Type B pancreatic cell (in vitro differentiated cells): ENCODE measurements at places on chromosomes 11 and 22. TPM values are rescaled to one million over a fixed set of nuclear protein-coding genes. Genes with fewer than 3 reads are reported as not detected.

DNA sequence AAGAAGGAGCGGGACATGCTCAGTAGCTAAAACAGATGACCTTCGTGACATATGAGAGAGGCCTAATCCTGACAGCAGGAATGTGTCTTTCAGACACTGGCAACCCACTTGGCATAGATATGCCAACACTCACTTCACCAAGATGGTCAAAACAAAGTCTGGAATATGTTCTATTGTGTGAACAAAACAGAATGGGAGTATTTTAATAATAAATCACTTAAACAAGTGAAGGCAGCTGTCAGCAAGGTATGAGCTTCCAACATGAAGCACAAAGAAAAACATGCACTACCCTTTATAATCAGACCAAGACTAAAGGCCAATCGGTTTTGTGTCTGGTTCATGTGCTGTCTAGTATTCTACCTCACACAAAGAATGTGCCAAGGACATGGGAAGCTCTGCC lies 23.1 kb downstream of the CCDC34 start:
- H3K36me3 ChIP-seq, result peaks cover 11% of the 10 kb centered on the region
- H3K4me3 ChIP-seq, result no peak overlapping the region
- no peak overlapping the region for H3K27ac ChIP-seq
- no peaks in the 10 kb centered on the region for H3K27me3 ChIP-seq
- no peaks in the 10 kb centered on the region for H3K4me1 ChIP-seq
- DNase-seq, result no peak

DNA sequence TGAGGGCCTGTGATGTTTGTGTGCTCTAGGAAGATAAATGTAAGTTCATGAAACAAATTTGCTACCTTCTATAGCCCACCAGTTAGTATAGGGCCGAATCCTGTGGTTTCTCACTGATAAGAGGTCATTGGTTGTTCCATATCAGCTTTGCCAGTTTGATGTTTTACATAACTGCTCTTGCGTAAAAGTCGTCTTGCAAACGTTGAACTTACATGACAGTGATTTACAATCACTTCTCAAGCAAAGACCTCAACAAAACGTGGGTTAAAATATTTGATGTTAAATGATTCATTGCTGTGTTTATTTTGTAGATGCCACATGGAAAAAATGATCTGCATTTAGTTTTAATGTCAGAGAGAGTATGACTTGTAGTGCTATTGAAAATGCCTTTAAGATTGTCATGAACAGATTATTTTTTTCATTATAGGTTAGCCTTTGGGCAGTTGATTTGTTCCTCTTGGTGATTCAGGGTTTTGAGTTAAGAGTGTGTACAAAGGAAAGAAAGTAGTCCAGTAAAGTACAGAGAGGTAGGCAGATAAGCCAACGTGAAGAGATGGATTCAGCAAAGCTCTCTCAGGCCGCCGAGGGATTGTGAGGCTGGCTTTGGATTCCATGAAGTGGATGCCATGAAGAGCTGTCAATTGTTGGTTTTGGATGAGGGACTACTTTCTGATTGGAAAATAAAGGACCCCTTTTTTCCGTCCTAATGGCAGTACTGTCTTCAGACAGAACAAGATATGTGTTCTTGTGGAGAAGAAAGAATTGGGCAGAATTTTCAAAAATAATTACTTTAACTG lies 2.6 kb downstream of the EWSR1 start:
- H3K27me3 ChIP-seq, result peaks cover 4% of the 10 kb centered on the region
- peaks cover 56% of the 10 kb centered on the region for H3K4me1 ChIP-seq
- peak overlapping the region; percentile 98 for H3K4me3 ChIP-seq
- peak overlapping the region; percentile 100 for H3K27ac ChIP-seq
- no peak for DNase-seq

- no peaks in the 10 kb centered on the region for H3K36me3 ChIP-seq
- H3K27ac ChIP-seq, result no peak overlapping the region
- no peaks in the 10 kb centered on the region for H3K27me3 ChIP-seq
Observed at GRCh38 chr22:23984430-23984829, 4.5 kb downstream of the GSTT2 start.

Gene EWSR1
- total RNA-seq, result 244 and 347 TPM in 2 replicates

Gene ZDHHC5
- total RNA-seq, result 56.7 and 80.6 TPM in 2 replicates

Gene TRIM6
- 7.5 and 8.7 TPM in 2 replicates for total RNA-seq

Gene F2
- total RNA-seq, result 9.5 and 12.1 TPM in 2 replicates

DNA sequence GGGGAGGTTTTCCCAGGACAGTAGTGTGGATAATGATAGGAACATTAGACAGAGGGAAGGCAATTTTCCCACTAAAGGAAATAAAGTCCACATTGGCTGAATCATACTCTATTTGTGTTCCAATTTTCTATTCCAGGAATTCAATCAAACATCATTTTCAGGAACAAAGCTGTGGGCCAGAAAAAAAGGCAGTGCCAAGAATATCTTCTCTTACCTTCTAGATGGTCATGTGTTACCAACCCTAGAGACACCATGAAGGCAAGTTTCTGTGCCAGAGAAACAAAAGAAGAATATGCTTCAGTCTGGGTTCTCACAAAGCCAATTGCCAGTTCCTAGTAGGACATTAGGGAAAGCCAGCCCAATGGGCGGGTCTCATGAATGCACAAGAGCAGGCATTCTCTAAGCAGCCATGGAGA lies 27.5 kb downstream of the LARGE2 start:
- H3K27me3 ChIP-seq, result no peaks in the 10 kb centered on the region
- H3K4me1 ChIP-seq, result no peaks in the 10 kb centered on the region
- no peak for DNase-seq
- H3K27ac ChIP-seq, result no peak overlapping the region
- H3K36me3 ChIP-seq, result peaks cover 14% of the 10 kb centered on the region
- H3K4me3 ChIP-seq, result no peak overlapping the region

Gene BBOX1
- total RNA-seq, result 0.27 and 0.69 TPM in 2 replicates

Gene MUC6
- 0.38 and 0.46 TPM in 2 replicates for total RNA-seq

DNA sequence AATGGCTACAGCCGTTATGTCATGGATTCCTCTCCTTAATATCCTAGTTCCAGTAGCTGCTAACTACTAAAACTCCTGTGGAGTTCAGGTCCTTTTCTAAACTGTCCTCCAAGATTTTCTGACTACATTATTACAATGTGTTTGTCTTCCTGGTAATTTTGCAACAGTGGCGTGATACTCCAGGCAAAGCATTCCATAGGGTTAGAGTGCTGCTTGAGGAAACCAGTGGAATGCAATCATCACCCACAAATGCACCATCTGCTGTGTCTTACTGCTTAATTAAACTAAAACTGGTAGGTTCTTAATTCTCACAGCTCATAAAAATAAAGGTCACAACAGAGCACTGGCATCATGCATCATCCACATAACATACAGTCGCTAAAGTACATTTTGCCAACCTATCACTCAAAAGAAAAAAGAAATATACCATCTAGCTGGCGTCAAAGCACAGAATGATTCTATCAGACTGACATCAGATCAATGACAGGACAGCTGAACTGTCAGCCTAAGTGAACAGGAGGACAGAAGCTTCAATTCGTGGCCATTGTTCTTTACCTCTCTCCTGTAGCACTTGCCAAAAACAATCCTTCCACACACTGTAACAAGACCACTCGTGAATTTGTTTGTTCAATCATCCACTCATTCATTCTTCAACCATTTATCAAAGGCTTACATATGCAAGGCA lies 182.5 kb downstream of the CADM1 start:
- no peak overlapping the region for H3K4me3 ChIP-seq
- no peak for DNase-seq
- peaks cover 3% of the 10 kb centered on the region for H3K36me3 ChIP-seq
- H3K4me1 ChIP-seq, result peaks cover 31% of the 10 kb centered on the region
- H3K27me3 ChIP-seq, result no peaks in the 10 kb centered on the region
